ENCODE measurements at places on chromosomes 7 and 10.

GRCh38 chr10:66283874-66284464 is 641.9 kb upstream of the LRRTM3 start:
- no peak for DNase-seq

DNA sequence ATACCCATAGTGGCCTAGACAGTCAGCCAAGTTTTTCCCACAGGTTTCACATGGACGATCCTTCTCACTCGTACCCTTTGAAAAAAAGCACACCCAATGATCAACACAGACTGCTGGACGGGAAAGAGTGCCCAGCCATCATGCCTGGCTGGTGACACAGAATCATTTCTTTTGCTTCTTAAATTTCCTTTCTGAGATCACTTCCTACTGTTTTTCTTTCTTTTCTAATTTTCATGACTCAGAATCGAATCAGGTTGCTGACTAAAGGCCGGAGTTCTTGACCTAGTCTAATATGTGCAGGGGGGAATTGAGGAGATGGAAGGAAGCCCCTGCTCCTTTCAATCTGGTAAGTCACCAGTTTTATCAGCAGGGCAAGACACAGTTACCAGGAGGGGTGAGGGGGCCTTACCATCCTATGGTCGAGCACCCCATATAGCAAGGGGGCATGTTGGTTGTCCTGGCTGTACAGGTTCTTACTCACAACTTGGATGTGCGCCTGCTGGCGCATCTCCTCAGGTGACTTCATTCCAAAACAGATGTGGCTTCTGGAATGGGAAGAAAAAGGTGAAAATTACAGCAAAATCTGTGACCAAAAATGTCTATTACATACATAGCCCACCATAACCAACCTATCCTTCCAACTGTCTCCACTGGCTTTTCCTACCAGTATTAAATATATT is 3.5 kb downstream of the POLR3A start:
- DNase-seq: no peak

GRCh38 chr10:29099001-29099400 is 189.9 kb upstream of the LYZL1 start:
- no peak for DNase-seq

DNA sequence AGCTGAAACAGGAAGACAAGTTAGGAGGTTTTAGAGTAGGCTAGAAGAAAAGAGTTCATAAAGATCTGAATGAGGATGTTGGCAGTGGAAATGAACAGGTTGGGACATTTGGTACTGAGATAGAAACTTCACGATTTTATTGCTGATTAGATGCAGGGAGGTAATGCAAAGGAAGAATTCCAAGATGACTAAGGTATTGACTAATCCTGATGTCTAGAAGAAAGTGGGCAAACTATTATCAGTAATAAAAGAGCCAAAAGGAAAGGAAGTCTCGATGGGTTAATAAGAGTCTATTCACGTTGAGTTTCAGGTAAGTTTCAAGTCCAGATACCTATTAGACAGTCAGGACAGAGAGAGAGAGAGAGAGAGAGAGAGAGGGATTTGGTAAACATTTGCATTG is 631.3 kb upstream of the LRRTM3 start:
- no peak for DNase-seq

GRCh38 chr7:29209745-29210144 is 15.2 kb downstream of the CHN2 start:
- no peak for DNase-seq

DNA sequence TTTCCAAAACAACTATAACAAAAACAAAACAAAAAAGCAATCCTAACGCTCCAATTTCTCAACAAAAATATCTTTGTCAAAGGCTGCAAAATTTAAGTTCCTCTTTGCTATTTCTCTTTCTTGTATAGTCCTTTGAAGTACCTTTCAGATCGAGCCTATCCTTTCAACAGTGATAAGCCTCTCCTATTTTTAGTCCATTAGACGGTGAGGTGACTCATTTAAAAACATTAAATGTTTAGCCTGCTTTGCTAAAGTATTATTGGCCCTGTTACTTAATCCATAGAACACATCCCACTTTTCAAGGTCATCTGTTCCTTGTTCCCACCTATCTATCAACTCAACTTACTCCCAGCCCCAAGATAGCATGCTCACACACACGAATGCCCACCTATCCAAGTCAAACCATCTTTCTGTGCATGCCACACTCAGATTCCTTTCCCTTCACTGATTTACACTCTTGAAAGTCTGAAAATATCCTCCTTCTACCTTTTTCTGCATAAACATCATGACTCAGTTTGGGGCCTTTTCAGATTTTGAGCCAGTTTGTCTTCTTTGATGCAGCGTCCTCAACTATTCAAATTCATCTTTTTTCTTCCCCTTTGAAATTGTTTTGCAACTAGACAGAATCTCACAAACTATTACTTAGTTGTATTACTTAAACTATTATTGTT is 224.9 kb upstream of the TMEM229A start:
- DNase-seq: no peak

Data from T-cell (primary cell).